ENCODE measurements at places on chromosomes 13 and 19.

GRCh38 chr19:1736927-1737326, 16.4 kb upstream of the ONECUT3 start:
- DNase-seq: no peak

DNA sequence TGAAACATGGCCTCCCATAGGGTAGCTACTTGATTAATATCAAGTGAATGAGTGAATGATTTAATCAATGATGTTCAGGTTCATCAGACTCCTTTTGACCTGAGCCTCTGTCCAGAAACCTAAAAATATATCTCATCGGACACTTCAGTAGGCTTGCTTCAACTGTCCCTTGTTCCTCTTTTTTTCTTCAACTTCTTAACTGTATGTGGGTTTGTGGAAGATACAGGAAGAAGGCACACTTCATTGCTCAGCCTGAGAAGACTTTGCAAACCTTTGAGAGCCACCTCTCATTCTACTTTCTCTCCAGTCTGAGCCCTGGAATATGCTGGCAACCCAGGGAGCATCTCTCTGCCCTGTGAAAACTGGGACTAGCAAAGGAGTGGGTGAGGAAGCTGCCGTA, 557.0 kb downstream of the FGF9 start:
- no peak for DNase-seq

DNA sequence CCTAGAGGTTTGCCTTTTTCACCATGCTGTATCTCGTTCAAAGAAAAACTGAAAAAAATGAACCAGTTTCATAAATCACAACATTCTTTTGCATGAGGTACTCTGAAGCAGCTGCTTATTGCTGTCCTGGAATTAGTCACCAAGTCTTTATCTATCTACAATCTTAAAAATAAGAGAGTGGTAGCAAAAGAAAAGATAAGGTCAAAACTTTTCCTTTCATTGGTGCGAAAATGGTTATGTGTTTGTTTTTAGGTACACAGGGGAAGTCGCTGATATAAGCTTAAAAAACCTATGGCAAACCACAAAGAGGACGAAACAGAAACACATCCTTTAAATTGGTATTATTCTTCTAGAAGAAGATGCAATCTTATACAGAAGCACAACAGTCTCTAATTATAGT, 20.7 kb downstream of the OBI1 start:
- DNase-seq: no peak

DNA sequence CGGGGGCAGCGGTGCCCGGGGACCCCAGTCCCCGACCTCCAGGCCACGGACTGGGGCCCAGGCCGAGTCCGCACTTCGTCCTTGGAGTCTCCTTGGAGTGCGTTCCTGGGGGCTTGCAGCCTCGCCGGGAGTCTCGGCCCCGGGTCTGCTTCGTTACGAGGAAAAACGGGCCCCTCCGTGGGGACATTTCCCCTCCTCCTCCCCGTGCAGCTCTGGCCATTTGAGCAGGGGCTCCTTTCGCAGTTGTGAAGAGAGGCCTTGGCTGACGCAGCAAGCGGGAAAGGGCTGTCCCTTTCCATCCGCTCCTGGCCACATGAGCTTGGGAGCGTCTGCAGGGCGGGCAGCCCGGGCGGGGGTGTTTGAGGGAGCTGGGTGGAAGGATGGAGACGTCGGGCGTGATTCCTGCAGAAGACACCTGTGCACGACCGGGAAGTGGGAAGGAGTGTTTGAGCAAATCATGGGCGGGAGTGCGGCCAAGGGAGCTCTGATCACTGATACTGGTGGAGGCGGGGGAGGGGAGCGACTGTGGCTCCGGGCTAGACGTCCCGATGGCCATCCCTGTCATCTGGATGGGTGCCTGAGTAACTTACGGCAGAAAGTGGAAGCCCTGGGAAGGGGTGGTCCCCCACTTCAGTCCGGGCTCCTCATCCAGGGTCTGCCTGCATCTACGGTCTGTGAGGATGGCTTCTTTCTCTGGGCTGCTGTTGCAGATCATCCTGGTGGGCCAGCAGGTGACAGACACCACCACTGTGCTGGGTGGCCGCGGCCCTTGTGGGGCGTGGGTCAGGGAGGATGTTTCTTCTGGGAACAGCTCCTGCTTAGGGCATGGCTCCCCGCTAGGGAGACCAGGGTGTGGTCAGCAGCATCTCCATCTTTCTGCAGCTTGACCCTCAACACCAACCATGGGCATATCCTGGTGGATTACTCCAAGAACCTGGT, 736 bp downstream of the GPI start:
- peak; percentile 72 for DNase-seq

DNA sequence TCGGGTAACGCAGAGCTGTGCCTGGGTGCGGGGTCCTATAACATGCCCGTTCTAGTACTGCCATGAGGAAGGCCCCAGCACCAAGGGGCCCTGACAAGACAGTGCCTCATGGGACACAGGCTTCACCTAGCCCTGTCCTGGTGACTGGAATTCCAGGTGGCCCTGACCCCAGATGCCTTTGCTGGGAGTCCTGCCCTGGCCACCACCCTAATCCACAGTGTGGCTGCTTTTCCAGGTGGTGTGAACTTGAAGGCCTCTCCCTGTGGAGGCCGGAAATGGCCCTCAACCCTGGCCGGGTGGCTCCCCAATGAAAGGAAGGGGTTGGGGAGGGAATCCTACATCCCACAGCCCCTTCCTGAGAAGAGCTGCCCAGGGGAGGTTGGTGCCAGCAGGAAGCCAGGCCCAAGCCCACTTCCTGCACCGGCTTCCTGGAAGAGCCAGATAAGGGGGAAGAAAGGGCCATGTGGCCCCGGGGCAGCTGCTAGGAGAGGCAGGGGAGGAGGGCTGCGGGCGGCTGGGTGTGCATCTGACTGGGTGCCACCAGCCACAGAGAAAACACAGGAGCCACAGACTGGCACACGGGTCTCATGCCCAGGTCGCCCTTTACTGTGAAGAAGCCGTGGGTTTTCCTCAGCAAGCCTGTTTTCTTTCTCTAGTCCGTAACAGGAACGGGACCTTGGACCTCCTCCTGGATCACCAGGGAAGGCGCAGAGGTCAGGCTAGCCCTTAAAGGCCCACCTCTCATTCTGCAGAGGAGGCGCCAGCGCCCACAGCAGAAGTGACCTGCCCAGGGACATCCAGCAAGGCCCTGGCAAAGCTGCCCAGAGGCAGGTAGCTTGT, 4.7 kb downstream of the LSM4 start:
- DNase-seq: no peak

DNA sequence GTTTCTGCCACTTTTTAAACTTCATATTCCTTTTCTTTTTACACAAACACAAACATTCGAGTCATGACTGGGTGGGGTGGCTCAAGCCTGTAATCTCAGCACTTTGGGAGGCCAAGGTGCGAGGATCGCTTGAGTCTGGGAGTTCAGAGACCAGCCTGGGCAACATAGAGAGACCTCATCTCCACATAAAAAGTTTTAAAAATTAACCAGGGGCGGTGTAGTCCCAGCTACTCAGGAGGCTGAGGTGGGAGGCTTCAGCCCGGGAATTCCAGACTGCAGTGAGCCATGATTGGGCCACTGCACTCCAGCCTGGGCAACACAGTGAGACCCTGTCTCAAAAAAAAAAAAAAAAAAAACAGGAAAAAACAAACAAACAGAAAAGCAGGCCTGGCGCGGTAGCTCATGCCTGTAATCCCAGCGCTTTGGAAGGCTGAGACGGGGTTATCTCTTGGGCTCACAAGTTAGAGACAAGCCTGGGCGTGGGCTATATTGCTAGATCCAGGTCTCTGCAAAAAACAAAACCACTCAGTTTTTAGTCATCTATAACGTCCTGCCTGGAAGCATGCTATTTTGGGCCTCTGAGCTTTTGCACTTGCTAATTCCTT, 583 bp upstream of the BAX start:
- no peak for DNase-seq

DNA sequence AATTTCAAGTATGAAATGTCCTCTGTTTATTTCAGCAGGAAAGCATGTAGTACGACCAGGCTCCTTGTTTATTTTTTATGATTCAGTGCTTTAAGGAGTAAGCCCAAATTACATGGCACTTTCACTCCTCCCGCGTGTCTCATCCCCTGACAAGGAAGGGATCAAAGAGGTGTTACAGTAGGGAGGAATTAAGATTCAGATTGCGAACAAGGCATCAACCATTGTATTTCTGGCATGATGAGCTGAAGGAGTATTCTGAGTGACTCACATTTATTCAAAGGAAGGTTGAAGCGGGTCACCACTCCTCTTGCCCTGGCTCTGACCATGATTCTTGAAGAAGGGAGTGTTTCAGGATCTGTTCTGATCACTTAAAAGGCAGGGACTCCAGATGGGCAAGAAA, 46.1 kb upstream of the CNMD start:
- DNase-seq: no peak

GRCh38 chr13:101065329-101065728, 351.0 kb downstream of the NALCN start:
- peak; percentile 60 for DNase-seq

- DNase-seq: no peak
These were observed 13.2 kb downstream of the PAF1 start for GRCh38 chr19:39377373-39378362.

DNA sequence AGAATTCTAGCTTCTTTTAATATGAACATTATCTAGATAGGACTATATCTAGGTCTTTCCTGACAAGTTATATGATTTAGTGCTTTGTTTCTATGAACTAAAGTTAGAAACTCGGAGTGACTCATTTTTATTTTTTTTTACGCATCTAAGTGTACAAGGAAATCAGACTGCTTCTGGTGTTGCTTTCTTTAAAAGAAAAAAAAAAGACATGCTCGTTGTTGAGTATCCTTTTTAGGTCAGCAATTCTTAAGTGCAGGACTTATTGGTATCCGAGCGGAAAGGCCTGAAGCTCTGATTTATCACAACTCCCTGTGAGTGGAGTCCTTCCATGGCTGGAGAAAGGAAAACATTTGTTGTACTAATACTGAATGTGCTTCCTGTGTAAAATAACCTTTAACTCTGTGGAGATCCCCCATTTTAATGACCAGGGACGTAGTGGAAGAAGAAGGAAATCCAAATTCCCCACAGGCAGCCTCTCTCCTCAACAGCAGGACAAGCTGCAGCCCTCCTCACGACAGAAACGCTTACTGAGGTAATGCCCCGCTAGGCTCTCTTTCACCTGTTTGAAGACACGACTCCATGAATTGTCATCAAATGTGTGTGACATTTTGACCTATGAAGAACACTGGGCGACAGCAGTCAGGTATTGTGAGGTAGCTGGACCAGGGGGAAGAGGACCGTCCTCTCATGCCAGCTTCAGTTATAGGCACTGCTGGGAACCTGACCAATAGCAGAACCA, 17.9 kb upstream of the POMP start:
- DNase-seq: no peak

- no peak for DNase-seq
These were observed 1272.1 kb upstream of the PCDH20 start for GRCh38 chr13:62687732-62688131.

DNA sequence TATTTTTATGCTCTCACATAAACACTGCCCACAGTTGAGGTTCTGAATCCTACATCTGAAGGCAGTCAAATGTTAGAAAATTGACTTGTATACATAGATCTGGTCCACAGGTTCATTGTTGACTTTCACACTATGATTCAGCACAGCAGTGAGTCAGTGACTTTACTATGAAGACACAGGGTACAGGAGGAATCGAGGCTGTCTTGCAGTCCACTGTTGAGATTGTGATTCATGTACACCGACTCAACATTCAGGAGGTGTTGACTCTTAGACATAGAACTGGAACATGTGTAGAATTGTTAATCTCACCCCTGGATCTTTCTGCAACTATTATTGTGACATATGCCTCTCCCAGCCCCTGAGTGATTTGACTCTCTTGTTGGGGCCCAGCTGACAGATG, 74.3 kb upstream of the ZNF43 start:
- DNase-seq: no peak

DNA sequence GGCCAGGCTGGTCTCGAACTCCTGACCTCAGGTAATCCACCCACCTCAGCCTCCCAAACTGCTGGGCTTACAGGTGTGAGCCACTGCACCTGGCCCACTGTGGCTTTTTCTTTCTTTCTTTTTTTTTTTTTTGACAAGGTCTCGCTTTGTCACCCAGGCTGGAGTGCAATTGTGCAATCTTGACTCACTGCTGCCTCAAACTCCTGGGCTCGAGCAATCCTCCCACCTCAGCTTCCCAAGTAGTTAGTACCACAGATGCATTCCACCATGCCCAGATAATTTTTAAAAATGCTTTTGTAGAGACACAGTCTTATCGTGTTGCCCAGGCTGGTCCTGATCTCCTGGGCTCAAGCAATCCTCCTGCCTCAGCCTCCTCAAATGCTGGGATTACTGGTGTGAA, 12.1 kb upstream of the FCGBP start:
- DNase-seq: no peak

- DNase-seq: no peak
These were observed 34.0 kb upstream of the SPACA7 start for GRCh38 chr13:112341976-112342735.

GRCh38 chr19:48836089-48837017, at the start of gene HSD17B14:
Gene HSD17B14 (minus strand): TSS chr19:48836491. CDS start chr19:48836411, 80 bp downstream.
- peak; percentile 72 for DNase-seq

DNA sequence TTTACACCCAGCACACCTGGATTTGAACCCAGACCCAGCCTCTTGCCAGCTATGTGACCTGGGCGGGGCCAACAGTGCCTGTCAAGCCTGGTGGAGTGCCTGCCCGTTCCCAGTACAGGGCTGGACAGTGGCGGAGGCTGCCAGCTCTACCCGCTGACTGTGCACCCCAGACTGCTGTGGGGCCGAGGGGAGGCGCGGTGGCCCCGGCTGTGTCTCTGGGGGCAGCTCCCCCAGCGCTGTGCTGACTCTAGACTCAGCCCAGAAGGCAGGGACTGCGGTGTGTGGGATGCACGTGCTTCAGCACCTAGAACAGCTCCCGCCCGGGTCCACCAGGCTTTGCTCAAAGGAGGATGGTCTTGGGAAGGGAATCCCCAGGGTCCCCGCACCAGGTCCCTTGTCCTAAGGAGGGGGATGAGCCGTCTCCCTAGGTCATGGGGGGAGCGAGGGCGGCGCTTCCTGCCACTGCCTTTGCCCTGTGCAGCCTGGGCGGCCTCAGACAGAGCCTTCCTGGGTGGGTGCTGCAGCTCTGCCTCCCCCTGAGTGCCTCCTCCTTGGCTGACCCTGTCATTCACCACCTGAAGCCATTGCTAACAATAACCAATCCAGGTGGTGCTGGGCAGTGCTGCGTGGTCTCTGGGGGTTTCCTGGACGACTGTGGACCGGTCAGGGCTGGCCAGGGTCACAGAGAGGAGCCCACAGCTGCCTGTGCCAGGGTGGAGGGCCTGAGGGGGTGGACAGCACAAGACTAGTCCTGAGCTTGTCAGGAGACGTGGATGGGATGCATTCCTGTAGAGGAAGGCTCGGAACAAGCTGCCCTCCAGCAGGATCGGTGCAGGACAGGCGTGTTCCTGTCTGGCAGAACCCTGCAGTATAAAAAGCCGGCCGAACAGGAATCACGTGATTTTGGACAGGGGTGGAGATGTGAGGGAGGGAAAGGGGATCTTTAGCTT, 18.6 kb downstream of the TMEM255B start:
- DNase-seq: peak; percentile 48

GRCh38 chr19:4380254-4380727, 20.1 kb downstream of the SH3GL1 start:
- DNase-seq: no peak

All from sciatic nerve (tissue), 2 donors.